ENCODE measurements at places on chromosomes 5 and 9. TPM values are rescaled to one million over a fixed set of nuclear protein-coding genes. Genes with fewer than 3 reads are reported as not detected.

DNA sequence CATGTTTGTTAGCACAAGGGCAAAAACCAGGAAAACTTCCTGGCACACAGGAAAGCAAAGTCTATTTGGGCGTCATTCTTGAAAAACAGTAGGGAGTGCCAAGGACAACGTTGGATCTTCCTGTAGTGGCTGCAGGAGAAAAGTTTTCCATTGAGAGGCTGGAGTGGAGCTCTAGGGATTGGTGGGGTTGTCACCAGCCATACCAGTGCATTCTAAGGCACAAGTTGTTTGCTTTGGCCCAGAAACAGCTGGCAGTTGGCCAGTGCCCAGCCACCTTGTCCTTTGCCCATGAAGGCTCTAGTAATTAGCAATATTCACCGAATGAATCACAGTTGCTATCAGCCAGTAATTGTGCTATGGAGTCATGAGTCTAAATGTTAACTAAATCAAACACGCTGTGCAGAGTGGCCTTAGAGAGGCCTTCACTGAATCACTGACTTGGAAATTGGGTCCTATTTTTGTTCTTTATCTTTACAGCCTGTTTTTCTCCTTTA is 26.4 kb downstream of the TNFSF15 start:
- H3K36me3 ChIP-seq, result no peaks in the 10 kb centered on the region
- H3K27ac ChIP-seq, result no peak overlapping the region
- no peak overlapping the region for H3K4me3 ChIP-seq
- no peaks in the 10 kb centered on the region for H3K4me1 ChIP-seq
- H3K27me3 ChIP-seq, result peaks cover 15% of the 10 kb centered on the region

DNA sequence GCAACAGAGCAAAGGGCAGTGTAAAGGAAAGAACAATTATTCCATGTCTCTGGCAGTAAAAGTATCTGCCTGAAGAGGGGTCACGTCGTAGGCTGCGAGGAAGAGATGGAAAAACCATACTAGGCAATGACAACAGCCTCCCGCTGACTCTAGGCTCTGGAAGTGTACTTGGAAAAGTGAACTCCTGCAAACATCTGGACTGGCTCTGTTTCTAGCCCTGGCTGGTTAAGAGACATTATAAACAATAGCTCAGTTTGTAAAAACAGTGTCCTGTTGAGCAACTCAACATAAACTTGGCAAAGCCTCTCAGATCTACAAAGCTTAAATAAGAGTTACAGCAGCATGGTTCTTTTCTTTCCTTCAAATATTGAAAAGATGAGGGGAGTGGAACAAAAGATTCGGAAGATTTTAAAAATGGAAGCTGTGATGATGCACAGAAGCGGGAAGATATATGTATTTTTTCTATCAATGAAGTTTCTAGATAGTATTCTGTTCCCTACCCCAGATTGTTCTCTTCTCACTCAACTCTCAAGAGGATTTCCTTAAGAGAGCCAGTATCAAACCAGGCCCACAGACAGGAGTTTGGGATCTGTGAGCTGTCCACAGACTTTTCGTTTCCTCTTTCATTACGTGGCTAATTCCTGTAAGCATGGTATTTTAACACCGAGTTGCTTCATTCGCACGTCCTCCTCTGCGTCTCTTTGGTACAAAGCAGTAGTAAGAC is 79.4 kb downstream of the SPTLC1 start:
- H3K27me3 ChIP-seq, result no peaks in the 10 kb centered on the region
- H3K4me3 ChIP-seq, result no peak overlapping the region
- no peaks in the 10 kb centered on the region for H3K4me1 ChIP-seq
- H3K36me3 ChIP-seq, result peaks cover 76% of the 10 kb centered on the region

- H3K4me1 ChIP-seq, result no peaks in the 10 kb centered on the region
- H3K27ac ChIP-seq, result no peak overlapping the region
- no peaks in the 10 kb centered on the region for H3K36me3 ChIP-seq
Measured at GRCh38 chr5:35031276-35031675, 16.5 kb downstream of the AGXT2 start.

- H3K4me1 ChIP-seq, result peaks cover 26% of the 10 kb centered on the region
- no peaks in the 10 kb centered on the region for H3K36me3 ChIP-seq
- no peak overlapping the region for H3K4me3 ChIP-seq
- peak; percentile 36 for DNase-seq
- H3K27me3 ChIP-seq, result no peaks in the 10 kb centered on the region
Measured at GRCh38 chr9:136093995-136094881, 851 bp downstream of the NACC2 start.

- H3K27me3 ChIP-seq, result no peaks in the 10 kb centered on the region
- no peak overlapping the region for H3K4me3 ChIP-seq
- H3K27ac ChIP-seq, result no peak overlapping the region
Measured at GRCh38 chr5:52748590-52748989, 39.1 kb upstream of the ITGA1 start.

CDC20B gene
- total RNA-seq, result not detected

Data from CD4-positive, CD25-positive, alpha-beta regulatory T cell (primary cell).